ENCODE measurements at places on chromosomes 7 and 10. TPM values are rescaled to one million over a fixed set of nuclear protein-coding genes. Genes with fewer than 3 reads are reported as not detected.

The NUTM2A gene
- 0.54 TPM for total RNA-seq

The RASA4B gene
- total RNA-seq: 0.75 TPM

The GRM3 gene
- total RNA-seq: not detected

The NPY4R gene
- total RNA-seq: not detected

The EEPD1 gene
- 1.9 TPM for total RNA-seq

The TMEM236 gene
- total RNA-seq: 0.28 TPM

The ZNF485 gene
- total RNA-seq: 5.0 TPM

The KIF11 gene
- total RNA-seq: 2.7 TPM

The ACHE gene
- 0.40 TPM for total RNA-seq

The DNAJC9 gene
- total RNA-seq: 32.9 TPM

The AGR2 gene
- 1.9 TPM for total RNA-seq

The CHST15 gene
- total RNA-seq: 61.0 TPM

The NANOS1 gene
- 2.3 TPM for total RNA-seq

The FOXK1 gene
- total RNA-seq: 32.7 TPM

The LRRN3 gene
- not detected for total RNA-seq

The MYL10 gene
- total RNA-seq: not detected

The GCK gene
- not detected for total RNA-seq

The CFAP70 gene
- 1.3 TPM for total RNA-seq

The PDCD11 gene
- 53.2 TPM for total RNA-seq

The TNS3 gene
- 6.0 TPM for total RNA-seq

The GIMAP1 gene
- not detected for total RNA-seq

The C10orf105 gene
- total RNA-seq: under 0.01 TPM

The VIPR2 gene
- total RNA-seq: not detected

The ENO4 gene
- total RNA-seq: not detected

The CYP3A7 gene
- not detected for total RNA-seq

The SAP25 gene
- total RNA-seq: 2.0 TPM

The SLC13A1 gene
- total RNA-seq: not detected

The SYT15 gene
- under 0.01 TPM for total RNA-seq

The ELN gene
- not detected for total RNA-seq

The FAM25A gene
- total RNA-seq: not detected

The PTN gene
- total RNA-seq: 3.2 TPM

The ZNF775 gene
- total RNA-seq: 2.0 TPM

The FGL2 gene
- total RNA-seq: under 0.01 TPM

The VWA2 gene
- total RNA-seq: 0.14 TPM

The SFTPD gene
- total RNA-seq: 0.33 TPM

The ANKRD61 gene
- not detected for total RNA-seq

The EPHB6 gene
- total RNA-seq: 0.83 TPM

The LIPM gene
- not detected for total RNA-seq

The AGFG2 gene
- 8.0 TPM for total RNA-seq

The C10orf67 gene
- total RNA-seq: 0.16 TPM

The FUOM gene
- total RNA-seq: 13.8 TPM

The SPDYE1 gene
- not detected for total RNA-seq

The ALOX5 gene
- not detected for total RNA-seq
